GM13977 (cell line): ENCODE measurements at places on chromosomes 2 and 18.

DNA sequence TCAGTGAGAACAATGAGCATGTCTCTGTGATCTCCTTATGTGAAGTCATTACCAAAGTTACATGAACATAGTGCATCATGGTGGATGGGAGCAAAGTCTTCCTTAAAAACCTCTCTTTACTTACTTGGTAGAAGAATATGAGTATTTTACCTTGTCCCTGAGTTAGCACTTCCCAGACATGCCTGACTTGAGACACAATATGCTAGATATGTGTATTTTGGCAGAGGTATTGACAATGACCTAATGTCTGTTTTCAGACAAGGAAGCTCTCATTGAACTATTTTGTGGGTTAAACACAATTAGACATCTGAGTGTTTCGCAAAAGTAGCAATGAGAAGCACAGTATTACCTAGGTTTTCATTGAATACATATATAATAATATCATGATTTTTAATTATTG, 99.1 kb upstream of the MC4R start:
- DNase-seq: no peak

- no peak for DNase-seq
Observed at GRCh38 chr2:166351319-166351718, 24.4 kb downstream of the SCN9A start.

GRCh38 chr2:115119086-115119485, 676.6 kb downstream of the DPP10 start:
- no peak for DNase-seq

GRCh38 chr2:46974174-46974573, 58.6 kb upstream of the MCFD2 start:
- no peak for DNase-seq

- DNase-seq: no peak
Observed at GRCh38 chr2:174615871-174616436, 18.4 kb upstream of the WIPF1 start.

GRCh38 chr2:120341977-120342376, 4.0 kb upstream of the INHBB start:
- no peak for DNase-seq

DNA sequence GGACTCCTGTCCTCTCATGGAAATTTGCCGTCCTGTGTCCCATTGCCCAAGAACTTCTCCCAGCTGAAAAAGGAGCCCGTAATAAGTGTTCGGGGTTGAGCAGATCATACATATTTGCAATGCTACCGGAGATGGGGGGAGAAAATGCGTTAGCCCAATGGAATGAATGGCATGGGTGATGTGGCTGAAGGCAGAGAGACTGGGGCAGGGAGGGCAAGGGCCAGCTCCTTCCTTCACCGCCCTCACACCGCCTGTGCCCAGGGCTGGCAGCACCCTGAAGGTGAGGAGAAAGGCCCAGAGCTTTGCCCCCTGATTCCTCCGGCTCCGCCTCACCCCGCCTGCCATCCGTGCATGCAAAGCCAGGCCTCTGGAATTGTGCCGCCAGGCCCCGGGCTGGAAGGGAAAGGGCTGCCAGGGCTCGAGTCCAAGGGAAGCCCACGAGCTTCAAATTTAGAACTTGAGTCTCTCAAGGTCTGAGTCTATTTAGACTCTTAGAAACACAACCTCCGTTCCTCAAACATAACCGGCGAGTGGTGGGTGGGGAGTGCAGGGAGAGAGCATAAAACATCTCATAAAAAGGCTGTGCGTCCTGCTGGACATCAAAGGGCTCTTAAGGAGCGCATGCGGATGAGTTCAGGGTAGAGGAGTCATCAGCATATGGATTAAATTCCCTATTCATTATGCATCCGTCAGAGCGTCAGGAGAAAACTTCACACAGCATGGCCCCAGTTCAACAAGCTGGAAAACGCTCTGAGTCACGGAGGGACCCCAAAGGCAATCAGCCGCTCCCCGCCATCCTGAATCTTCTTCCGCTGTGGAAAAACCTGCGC, 121.7 kb upstream of the GLI2 start:
- no peak for DNase-seq

DNA sequence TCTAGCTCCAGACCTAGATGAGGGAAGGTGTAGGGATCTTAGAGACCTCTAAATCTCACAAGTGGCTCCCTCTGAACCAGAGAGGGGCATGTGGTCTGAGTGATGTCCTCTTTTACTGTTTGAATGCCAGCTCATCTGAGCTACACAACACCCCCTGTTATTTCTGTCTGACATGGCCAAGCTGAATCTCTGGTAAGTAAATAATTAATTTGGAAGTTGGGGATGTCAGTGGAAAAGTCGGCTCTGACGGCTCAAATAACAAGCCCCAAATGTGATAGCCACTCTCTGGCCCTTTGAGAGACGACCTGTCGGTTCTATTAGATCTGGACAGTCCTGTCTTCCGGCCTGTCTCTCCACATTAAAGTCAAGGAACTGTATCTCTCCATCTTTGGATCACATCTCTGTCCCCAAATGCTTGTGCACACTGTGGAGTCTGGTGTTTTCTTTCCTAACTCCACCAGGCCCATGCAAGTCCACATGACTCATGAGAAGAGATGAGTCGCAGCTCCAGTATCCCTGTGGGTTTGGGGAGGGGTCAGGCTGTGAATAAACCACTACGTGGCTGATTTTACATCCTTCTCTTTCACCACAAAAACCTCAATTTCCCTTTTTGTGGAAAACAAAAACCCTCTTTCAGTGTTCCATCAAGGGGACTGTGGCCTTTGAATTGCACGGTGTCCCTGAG, 52.5 kb downstream of the SETBP1 start:
- DNase-seq: no peak

DNA sequence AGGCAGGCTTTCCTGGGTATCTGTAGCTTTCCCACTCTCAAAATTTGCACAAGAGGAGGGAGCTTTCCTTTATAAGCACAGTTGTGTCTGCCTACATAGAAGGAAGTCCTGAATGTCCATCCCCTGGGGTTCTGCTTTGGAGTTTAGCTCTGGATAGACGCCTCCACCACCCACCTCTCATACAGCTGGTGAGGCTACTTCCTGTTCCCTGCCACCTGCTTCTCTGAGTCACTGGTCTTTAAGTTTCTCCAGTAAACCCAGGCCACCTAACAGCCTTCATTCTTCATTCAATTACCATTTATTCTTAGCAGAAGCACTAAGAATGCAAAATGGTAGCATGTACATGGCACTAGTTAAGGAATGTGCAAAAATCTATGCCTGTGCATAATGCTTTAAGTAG, 407.8 kb downstream of the CDH2 start:
- no peak for DNase-seq

DNA sequence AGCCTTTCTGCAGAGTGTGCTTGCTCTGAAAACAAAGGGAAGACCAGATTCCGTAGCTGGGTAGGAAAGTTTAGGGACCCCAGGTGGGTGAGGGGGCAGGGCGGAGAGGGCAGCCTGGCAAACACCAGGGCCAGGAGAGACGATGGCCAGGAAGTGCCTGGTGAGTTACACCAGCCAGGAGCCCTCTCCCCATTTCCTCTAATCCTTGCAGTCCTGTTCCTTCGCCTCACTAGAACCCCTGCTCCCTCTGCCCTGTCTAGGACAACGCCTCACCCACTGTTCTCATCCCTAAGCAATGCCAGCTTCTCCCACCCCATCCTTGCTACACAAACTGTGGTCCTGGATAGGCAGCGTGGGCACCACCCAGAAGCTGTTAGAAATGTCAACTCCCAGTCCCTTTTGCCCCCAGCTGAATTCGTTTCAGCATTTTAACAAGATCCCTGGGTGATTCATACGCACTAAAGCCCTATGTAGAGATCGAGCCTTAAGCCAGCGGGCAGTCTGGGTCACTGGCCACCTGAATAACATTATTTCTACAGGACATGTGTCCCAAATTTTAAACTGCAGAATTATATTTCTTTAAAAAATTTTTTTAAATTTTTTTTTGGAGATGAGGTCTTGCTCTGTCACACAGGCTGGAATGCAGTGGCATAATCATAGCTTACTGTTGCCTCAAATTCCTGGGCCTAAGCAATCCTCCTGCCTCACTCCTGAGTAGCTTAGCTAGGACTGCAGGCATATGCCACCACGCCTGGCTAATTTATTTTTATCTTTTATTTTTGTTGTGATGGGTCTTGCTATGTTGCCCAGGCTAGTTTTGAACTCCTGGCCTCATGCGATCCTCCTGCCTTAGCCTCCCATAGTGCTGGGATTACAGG, 10.9 kb downstream of the WIPF1 start:
- no peak for DNase-seq

GRCh38 chr2:86281066-86281700, 56.2 kb downstream of the REEP1 start:
- DNase-seq: no peak

DNA sequence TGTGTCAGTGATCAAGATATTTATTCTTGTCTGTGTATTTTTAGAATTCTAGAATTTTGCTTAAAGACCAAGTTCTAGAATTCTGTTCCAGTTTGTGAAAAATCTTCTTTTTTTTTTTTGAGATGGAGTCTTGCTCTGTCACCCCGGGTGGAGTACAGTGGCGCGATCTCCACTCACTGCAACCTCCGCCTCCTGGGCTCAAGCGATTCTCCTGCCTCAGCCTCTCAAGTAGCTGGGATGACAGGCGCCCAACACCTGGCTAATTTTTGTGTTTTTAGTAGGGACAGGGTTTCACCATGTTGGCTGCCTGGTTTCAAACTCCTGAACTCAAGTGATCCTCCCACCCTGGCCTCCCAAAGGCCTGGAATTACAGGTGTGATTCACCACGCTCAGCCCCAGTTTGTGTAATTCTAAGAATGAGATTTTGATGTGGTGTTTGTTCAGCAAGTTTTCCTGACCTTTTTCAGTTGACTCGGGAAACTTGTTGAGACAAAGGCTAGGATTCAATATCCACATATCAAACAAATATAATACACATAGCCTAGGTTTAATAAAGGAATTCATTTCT, 3.6 kb downstream of the EIF5B start:
- DNase-seq: no peak

DNA sequence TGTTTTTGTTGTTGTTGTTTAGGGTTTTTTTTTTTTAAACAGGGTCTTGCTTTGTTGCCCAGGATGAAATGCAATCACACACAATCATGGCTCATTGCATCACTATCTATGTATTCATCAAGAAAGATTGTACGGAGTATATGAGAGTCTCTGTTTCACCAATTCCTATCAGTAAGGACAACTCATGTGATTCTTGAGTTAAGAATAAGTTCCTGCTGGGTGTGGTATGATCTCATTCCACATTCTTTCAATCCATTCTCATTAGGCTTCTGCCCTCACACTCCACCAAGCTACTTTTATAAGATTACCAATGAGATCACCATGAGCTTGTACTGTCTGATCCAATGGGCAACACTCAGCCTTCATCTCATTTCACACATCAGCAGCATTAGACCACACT, 9.1 kb upstream of the AP1S3 start:
- DNase-seq: no peak

DNA sequence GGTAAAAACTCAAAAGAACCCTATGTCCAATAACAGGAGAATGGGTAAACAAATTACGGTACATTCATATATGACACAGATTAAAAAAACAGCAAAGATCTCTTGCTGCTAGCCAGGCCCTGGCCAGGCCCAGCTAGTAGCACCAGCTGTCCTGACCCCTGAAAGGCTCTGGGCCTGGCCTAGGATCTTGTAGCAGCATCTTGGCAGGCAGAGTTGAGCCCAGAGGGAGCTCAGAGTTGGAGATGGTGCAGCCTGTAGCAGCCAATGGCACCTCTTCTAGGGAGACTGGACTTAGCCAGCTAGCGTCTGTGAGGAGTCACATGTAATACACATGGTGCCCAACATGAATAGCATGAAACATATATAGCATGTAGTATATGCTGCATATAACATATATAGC, 69.1 kb downstream of the HS6ST1 start:
- no peak for DNase-seq

GRCh38 chr2:55357927-55358326, 61.7 kb downstream of the CCDC88A start:
- no peak for DNase-seq

GRCh38 chr2:48306409-48307284, 223.3 kb upstream of the STON1 start:
- DNase-seq: no peak

DNA sequence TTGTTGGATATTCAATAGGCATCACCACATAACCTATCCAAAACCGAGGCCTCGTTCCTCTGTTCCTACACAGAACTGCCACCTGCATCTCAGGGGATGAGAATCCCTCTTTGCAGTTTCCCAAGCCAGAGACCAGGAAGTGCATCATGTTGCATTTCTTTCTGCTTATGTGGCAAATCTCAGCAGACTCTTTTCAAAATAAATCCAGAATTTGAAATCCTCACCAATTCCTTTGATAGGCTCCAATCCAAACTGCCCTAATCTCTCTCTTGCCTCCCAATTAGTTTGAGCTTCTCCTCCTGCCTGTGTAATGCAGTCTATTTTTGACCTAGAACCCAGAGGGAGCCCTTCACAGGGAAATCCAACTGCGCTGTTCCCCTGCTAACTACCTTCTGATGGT, 215.5 kb downstream of the RNF144A start:
- DNase-seq: no peak

DNA sequence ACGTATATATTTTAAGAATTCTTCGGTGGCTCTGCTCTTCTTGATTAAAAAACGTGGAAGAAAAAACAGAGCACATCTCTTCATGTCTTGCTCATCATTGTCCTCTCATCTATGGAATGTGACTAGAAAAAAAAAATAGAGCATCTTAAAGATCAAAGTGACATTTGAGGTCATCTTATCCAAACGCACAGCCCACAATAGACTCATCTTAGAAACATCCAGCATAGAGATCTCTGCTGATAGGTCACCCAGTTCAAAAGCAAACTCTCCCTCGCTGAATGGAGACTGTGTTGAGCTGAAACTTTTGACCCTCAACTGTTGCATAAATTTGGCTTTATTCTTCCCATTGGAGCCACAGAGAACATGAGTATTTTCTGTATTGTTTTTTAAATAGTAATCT, 65.2 kb downstream of the CMPK2 start:
- no peak for DNase-seq

DNA sequence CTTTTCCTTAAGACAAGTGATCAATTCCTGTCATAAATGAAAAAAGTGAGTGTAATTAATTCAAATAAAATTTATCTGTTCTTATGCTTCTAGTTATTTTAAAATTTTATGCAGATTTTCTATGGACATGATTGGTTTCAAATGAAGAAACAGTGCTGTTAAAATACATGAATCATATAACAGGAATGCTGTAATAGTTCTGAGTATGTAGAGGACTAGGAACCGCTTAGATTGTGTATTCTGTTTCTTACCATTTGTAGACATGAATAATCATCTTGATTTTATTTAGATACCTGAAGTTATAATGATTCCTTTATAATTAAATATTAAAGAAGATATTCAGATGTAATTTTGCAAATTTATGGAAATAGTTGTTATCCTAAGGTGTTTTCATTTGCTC, 3.5 kb downstream of the ACTR2 start:
- no peak for DNase-seq

- DNase-seq: no peak
Observed at GRCh38 chr18:52504589-52504988, 164.6 kb downstream of the DCC start.

GRCh38 chr2:45707006-45707405, 55.5 kb downstream of the PRKCE start:
- no peak for DNase-seq
